A549 treated with RU486 at 1 μM for 4 hours (cell line): ENCODE measurements at places on chromosomes 16 and 17. TPM values are rescaled to one million over a fixed set of nuclear protein-coding genes. Genes with fewer than 3 reads are reported as not detected.

CHST5 gene
- total RNA-seq: 0.11 to 0.14 TPM in 2 of 5 replicates, not detected in the others

CTNS gene
- 12.9 to 15.3 TPM (median 13.3 TPM) in 5 replicates for total RNA-seq

PLSCR3 gene
- 35.0 to 47.4 TPM (median 36.8 TPM) in 5 replicates for total RNA-seq

KRT39 gene
- total RNA-seq: not detected in 5 replicates

TLCD2 gene
- total RNA-seq: 0.98 to 1.6 TPM (median 1.5 TPM) in 5 replicates

XAF1 gene
- 0.03 to 0.24 TPM in 2 of 5 replicates, not detected in the others for total RNA-seq

PYDC1 gene
- not detected in 5 replicates for total RNA-seq

MAP2K6 gene
- 6.8 to 10.0 TPM (median 8.4 TPM) in 5 replicates for total RNA-seq

ZNF276 gene
- 13.9 to 17.2 TPM (median 14.6 TPM) in 5 replicates for total RNA-seq

LRRC37A gene
- total RNA-seq: 0.41 to 1.2 TPM (median 0.75 TPM) in 5 replicates

MPP2 gene
- 1.4 to 2.0 TPM (median 1.7 TPM) in 5 replicates for total RNA-seq

KRTAP9-4 gene
- total RNA-seq: not detected in 5 replicates

TEKT1 gene
- total RNA-seq: 0.06 to 0.12 TPM in 2 of 5 replicates, not detected in the others

HSPB9 gene
- not detected in 5 replicates for total RNA-seq

SLC35G6 gene
- not detected in 5 replicates for total RNA-seq

CDH16 gene
- 0.21 to 0.42 TPM (median 0.25 TPM) in 5 replicates for total RNA-seq

YBX2 gene
- 0.32 to 0.80 TPM (median 0.41 TPM) in 5 replicates for total RNA-seq

ABCC11 gene
- total RNA-seq: 0.11 to 0.20 TPM (median 0.18 TPM) in 4 of 5 replicates, not detected in the other

RNU2-1 gene
- not detected in 5 replicates for total RNA-seq

CACNG5 gene
- total RNA-seq: 0.10 TPM in 1 of 5 replicates, not detected in the others

HOXB5 gene
- 1.5 to 2.9 TPM (median 2.5 TPM) in 5 replicates for total RNA-seq

SP6 gene
- 2.5 to 3.1 TPM (median 3.0 TPM) in 5 replicates for total RNA-seq

CCDC144A gene
- total RNA-seq: 0.26 to 1.6 TPM (median 1.5 TPM) in 5 replicates

CALB2 gene
- 6.7 to 9.8 TPM (median 7.3 TPM) in 5 replicates for total RNA-seq

DPEP2 gene
- not detected in 5 replicates for total RNA-seq

P2RX5 gene
- 15.2 to 23.3 TPM (median 21.4 TPM) in 5 replicates for total RNA-seq

MT1G gene
- not detected in 5 replicates for total RNA-seq

RAB26 gene
- 2.7 to 5.0 TPM (median 4.0 TPM) in 5 replicates for total RNA-seq

TAC4 gene
- not detected in 5 replicates for total RNA-seq

KRT12 gene
- not detected in 5 replicates for total RNA-seq

RNF157 gene
- 4.5 to 8.0 TPM (median 6.0 TPM) in 5 replicates for total RNA-seq

CCDC47 gene
- total RNA-seq: 98.7 to 147 TPM (median 101 TPM) in 5 replicates

MOSMO gene
- 5.2 to 10.7 TPM (median 9.3 TPM) in 5 replicates for total RNA-seq

PDPR gene
- 12.2 to 15.7 TPM (median 15.1 TPM) in 5 replicates for total RNA-seq

TBC1D3L gene
- 7.4 to 12.7 TPM (median 11.4 TPM) in 5 replicates for total RNA-seq

MLYCD gene
- total RNA-seq: 1.3 to 2.6 TPM (median 2.1 TPM) in 5 replicates

ACSM5 gene
- not detected in 5 replicates for total RNA-seq

ABCA5 gene
- total RNA-seq: 1.1 to 3.5 TPM (median 3.2 TPM) in 5 replicates

DHRS7C gene
- total RNA-seq: not detected in 5 replicates

ACSM3 gene
- total RNA-seq: 4.1 to 4.7 TPM (median 4.5 TPM) in 5 replicates

SRCIN1 gene
- 1.7 to 3.0 TPM (median 2.9 TPM) in 5 replicates for total RNA-seq

HAS3 gene
- total RNA-seq: 38.9 to 59.6 TPM (median 52.0 TPM) in 5 replicates

CFAP52 gene
- total RNA-seq: 0.20 to 0.74 TPM in 2 of 5 replicates, not detected in the others

TEX19 gene
- total RNA-seq: 0.17 to 0.61 TPM (median 0.43 TPM) in 5 replicates

NFATC2IP gene
- 19.5 to 31.7 TPM (median 29.4 TPM) in 5 replicates for total RNA-seq

SUMO2 gene
- 369 to 399 TPM (median 390 TPM) in 5 replicates for total RNA-seq

HOXB9 gene
- total RNA-seq: 7.5 to 8.8 TPM (median 8.6 TPM) in 5 replicates

ZFPM1 gene
- total RNA-seq: 5.6 to 9.4 TPM (median 8.7 TPM) in 5 replicates
